ENCODE measurements at places on chromosomes 16 and 17. TPM values are rescaled to one million over a fixed set of nuclear protein-coding genes. Genes with fewer than 3 reads are reported as not detected.

C17orf78 gene
- total RNA-seq = not detected

COQ9 gene
- total RNA-seq = 41.9 TPM

CES1 gene
- 0.50 TPM for total RNA-seq

REXO5 gene
- 8.9 TPM for total RNA-seq

HBZ gene
- not detected for total RNA-seq

CASKIN2 gene
- 6.7 TPM for total RNA-seq

TBC1D28 gene
- not detected for total RNA-seq

TEDC2 gene
- 23.8 TPM for total RNA-seq

MYH11 gene
- total RNA-seq = not detected

GEMIN4 gene
- total RNA-seq = 21.9 TPM

CNTNAP1 gene
- 16.4 TPM for total RNA-seq

FSCN2 gene
- not detected for total RNA-seq

Data from bronchus fibroblast of lung (primary cell).